ENCODE measurements at places on chromosomes 13 and 19.

GRCh38 chr13:24748061-24748400, 15.9 kb upstream of the RNF17 start:
- DNase-seq = no peak

DNA sequence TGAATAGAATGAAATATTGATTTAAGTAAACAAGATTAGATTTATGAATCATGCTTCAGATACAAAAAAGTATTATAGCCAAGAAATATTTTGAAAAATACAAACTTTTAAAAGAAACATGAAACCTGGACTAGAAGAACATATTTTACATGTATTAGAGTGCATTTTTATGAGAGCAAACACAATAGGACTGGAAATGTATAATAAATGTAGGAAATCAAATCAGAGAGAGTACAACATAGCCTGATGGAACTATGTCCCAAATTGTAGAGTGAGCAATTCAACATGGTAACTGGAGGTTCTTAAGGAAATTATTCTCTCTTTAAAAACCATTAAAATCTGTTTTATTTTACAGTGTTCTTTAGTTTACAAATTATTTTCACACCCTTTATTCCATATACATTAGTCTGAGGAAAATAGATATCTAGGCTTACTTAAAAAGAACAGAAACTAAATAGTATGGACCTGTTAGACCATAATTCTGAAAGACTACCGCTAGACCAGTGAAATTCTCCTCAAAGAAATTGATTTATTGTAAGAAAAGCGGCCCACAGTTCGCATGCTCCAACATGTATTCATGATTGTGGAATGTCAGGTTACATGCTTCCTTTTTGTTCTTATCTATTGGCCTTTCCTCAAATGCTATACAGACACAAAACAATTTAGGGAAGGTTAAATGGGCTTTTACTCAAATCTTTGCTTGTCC, 1526.5 kb upstream of the SLC10A2 start:
- DNase-seq = no peak

- no peak for DNase-seq
Measured at GRCh38 chr19:49565261-49565660, 15.1 kb downstream of the NOSIP start.

DNA sequence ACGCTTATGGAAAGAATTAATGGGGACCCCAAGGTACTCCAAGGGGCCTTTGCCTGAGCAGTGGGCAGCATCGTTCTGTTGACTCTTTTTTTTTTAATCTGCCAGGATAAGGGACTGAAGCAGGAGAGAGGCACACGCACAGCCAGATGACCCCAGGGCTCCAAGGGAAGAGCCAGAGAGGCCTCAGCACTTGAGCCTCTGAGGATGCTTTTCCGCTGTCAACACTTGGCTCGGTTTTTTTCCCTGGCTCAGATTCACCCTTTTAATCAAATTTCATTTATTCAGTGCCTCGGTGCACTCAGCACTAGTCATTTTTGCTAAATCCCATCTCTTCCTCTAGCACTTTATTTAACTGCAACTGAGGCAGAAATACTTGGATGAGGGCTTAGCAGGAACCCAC, 226.3 kb downstream of the FGF9 start:
- DNase-seq = no peak

DNA sequence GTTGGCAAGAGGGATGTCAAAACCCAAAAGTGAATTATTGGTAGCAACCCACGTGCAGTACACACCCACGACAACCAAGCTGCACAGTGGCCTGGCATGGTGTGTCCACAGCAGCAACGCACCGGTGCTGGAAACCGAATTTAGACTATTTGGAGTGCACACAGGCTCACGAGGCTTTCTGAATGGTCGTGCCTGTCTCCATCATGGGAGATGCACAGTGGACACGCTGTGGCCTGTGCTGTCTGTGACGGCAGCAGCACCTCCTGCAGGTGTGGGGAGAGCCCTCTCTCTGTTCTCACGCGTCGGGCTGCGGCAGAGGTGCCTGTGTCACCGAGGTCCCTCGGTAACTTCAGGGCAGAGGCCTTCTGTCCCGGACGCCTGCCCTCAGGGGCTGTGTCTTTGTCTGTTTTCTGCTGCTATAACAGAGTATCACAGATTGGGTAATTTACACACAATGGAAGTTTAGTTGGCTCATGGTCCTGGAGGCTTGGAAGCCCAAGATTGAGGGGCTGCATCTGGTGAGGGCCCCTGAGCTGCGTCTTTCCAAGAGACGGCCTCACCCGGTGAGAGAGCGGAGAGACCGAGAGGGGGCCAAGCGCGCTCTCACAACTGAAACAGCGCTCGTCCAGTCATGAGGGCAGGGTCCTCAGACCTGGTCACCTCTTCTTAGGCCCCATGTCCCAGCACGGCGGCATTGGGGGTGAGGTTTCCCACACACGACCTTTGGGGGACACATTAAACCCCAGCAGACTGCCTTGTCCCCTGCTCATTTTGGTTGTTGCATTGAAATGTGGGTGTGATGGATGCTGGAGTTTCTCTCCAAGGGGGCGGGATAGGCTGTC, 9.1 kb upstream of the MCF2L start:
- DNase-seq = no peak

DNA sequence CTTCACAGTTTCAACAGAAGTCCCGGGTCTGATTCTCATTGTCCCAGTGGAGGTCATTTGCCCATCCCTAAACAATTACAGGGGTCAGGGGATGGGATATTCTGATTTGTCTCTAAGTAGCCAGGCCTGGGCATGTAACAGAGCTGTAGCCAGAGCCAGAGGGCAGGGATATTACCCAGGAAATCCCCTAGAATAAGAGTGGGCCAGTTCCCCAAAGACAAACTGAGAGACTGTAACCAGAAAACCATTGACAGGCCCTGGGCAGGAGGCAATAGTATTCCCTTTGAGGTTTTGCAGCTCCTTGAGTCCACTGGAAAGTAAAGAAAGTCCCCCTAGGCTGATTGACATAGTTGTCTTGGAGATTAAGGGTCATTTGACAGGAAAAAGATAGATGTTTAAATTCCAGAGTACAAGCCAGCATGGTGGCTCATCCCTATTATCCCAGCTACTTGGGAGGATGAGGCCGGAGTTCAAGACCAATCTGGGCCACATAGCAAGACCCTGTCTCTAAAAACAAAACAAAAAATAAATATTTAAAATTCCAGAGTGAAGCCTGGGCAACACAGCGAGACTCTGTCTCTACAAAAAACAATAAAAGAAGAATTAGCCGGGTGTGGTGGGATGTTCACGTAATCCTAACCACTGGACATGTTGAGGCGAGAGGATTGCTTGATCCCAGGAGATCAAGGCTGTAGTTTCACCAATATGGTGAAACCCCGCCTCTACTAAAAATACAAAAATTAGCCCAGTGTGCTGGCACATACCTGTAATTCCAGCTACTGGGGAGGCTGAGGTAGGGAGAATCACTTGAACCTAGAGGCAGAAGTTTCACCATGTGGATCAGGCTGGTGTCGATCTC, 1.9 kb upstream of the SDHAF1 start:
- DNase-seq = no peak

DNA sequence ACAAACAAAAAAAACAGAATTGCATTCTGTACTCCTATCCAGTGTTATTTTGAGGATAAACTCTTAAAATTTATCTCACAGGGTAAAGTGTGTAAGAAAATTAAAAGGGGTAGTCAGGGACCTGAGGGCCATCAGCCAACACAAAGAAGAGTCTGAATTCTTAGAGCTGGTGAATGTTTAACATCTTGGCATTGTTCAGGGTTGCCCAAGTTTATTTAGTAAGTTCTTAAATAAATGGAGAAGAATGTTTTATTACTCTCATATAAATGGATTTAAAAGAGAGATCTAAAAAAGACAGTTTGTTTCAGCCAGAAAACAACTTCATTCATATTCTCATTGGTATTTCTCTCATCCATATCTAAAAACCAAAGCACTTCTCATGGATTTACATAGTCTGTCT, 171.7 kb downstream of the LACC1 start:
- DNase-seq = no peak

DNA sequence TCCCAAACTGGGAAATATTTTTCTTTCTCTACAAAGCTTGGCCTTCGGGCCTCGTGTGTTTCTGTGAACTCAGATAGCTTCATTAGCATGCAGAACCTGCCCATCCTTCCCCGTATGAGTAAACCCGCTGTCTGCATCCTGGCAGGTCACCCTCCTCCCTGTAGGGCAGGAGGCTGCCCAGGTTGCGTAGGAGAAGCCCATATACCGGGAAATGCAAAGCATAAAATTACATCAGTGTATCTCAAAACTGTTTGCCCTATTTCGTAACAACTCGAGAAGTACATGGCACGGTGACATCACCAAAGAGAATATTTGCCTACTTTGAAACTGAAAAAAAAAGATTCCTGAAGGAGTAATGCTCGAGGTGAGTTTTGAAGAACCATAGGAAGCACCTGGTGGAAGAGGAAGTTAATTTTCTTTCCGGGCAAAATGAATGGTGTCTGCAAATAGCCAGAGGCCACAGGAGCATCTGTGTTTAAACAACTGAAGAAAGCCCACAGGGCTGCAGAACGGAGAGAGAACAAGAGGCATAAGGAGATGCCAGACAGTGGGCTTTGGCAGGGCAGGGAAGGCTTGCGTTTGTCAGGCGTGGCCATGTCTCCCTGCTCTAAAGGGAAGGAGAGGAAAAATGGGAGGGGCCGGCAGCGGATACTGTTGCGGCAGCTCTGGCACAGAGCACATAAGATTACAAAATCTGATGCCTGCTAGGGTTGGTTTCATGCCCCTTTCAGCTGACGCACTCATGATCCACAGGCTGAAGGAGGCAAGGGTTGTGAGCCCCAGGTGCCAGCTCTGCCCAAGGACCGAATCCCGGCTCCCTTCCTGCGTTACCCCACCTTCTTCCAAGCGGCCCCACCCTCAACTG, 81.4 kb downstream of the IRS2 start:
- no peak for DNase-seq

GRCh38 chr13:105165449-105166125, 1369.9 kb downstream of the EFNB2 start:
- DNase-seq = no peak

DNA sequence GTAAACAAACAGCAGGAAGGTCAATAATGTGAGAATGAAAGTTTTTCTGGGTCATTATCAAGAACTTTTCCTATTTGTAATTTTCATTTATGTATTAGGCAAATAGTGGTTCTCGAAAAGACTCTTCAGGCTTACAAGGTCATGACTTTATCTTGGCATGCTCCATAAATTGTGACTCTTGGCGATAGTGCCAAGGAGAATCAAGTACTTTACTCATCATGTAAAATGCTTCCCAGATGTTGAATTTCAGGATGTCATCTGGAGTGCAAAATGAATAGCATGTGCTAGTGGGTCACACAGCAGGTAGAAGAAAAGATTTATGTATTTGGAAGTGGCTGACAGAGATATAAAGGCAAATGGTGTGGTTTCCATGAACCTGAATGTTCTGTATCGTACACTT, 1492.7 kb upstream of the PCDH20 start:
- DNase-seq = no peak

DNA sequence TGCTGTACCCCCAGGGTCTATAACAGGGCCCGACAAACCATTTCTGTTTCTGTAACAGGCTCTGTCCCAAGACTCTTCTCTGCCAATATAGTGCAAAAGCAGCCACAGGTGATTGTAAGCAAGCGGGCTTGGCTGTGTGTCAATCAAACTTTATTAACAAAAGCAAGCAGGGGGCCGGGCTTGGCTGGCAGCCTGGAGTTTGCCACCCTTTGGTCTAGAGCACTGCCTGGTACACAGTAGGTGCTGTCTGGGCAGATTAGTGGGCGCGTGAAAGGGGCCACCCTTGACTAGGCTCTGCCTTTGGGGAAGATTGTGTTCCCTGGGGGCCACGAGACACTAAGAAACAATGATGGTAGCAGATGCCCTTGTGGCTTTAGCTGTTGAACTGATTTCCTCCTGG, 27.4 kb downstream of the CCL25 start:
- DNase-seq = no peak

GRCh38 chr19:45446944-45447343, 20.9 kb upstream of the FOSB start:
- no peak for DNase-seq

DNA sequence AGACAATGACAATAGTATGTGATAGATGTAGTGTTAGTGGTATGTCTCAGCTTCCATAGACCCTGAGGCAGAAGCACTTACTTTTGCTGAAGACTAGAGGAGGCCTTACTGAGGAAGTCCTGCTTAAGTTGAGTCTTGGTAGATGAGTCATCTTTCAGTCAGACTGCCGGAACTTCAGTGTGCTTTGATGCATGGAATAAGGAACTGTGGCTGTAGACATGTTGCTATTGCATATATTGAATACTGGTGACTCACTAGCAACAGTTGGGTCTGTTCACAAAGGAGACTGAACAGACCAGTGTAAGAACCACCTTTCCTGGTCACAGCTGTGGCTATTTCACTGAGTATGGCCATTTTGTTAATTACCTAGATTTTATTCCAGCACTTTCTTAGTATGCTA, 1000.6 kb downstream of the OLFM4 start:
- no peak for DNase-seq

GRCh38 chr13:32752997-32753606, 166.8 kb downstream of the PDS5B start:
- no peak for DNase-seq

GRCh38 chr13:20945952-20946383, 43.4 kb upstream of the XPO4 start:
- no peak for DNase-seq

Data from activated CD4-positive, alpha-beta memory T cell treated with anti-CD3 and anti-CD28 coated beads, Interleukin-2, amount 10 ng/mL, durations not matched to agents 7 days and 5 days (primary cell).